MV-4-11 (cell line): ENCODE measurements at places on chromosomes 1 and 21.
A peak's percentile ranks its signal among the peaks of the same experiment; 100 is the strongest.

DNA sequence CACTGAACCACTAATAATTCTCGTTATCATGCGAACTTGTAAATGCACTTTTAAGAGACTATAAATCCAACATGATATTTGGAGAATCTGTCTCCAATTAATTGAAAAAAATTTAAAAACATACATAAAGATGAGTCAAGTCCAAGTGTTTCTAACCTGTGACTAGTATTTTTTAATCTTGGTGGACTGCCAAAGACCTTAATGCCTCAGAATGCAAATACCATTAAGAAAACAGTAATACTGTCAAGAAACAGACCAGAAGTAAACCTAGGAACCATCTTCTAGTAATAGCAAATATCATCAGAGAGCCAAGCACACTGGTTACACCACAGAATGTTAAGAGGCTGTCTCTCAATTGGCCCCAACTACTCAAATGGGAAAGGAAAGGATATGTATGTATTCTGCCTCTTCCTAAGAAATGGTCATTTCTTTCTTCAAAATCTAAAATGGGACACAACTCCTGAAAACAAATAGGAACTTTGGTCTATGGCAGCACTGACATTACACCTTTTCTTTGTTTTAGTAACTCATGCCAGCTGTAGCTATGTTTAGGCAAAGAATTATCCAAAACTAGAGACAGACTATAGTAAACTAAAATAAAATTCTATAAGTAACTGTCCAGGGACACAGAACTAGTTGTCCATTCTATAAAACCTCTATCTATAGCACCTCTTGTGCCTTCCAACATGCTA, 15.8 kb downstream of the SCYL3 start:
- DNase-seq = no peak

DNA sequence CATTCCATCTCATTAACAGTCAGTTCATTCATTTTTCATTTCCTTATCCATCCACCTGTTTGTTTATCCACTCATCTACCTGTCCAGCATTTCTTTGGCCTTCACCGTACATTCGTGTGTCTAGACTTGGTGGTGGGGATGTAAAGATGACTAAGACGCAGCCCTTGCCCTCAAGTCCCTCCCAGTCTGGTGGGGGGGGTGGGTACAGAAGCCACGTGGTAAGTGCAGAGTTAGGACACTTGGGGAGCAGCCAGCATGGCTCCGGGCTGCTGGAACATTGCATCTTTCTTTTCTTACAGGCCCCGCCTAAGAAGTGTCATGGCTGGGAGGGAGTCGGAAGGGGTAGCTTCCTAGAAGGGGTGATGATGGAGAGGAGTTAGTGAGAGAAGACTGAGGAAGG, 17.2 kb downstream of the KIF26B start:
- DNase-seq = no peak

DNA sequence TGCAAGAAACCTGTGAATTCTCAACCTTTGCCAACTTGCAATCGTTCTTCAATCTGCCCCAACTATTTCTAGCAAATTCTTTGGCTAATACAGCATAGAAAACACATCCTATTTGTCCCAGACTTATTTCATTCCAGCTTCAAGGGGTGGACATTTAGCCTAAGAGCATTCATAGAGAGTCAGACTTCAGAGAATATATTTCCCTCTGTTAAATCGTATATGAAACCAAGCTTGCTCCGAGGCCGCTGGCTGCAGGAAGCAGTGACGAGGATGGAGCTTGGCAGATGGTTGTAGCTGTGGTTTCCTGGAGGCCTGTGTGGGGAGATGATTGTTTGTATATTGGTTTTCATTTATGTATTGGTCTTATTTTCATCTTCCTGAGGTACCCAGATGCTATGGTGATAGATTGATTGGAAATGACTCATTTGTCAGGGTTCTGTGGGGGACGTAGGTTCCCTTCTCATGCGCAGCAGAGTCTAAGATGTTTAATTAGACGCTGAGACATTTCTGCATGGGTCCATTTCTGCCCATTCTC, 26.1 kb downstream of the MAN1C1 start:
- DNase-seq = peak; percentile 87

- DNase-seq = no peak
Observed at GRCh38 chr1:236568285-236568894, 35.9 kb downstream of the HEATR1 start.

DNA sequence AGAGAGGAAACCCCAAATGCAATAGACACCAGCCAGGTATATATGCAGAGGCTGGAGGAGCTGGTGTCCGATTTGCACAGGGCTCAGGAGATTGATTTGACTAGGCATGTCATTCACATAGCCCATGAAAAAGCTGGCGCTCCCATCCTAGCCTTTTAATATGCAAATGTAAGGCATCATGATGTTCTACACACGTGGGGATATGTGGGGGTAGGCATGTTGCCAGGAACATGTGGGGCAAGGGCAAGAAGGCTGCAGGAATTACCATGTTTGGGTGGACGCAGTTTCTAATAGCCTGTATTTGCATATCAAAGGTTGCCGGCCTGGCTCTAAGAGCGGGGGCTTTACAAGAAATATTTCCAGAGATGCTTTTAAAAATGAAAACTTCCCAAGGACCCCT, 11.7 kb upstream of the SH3GLB1 start:
- no peak for DNase-seq

DNA sequence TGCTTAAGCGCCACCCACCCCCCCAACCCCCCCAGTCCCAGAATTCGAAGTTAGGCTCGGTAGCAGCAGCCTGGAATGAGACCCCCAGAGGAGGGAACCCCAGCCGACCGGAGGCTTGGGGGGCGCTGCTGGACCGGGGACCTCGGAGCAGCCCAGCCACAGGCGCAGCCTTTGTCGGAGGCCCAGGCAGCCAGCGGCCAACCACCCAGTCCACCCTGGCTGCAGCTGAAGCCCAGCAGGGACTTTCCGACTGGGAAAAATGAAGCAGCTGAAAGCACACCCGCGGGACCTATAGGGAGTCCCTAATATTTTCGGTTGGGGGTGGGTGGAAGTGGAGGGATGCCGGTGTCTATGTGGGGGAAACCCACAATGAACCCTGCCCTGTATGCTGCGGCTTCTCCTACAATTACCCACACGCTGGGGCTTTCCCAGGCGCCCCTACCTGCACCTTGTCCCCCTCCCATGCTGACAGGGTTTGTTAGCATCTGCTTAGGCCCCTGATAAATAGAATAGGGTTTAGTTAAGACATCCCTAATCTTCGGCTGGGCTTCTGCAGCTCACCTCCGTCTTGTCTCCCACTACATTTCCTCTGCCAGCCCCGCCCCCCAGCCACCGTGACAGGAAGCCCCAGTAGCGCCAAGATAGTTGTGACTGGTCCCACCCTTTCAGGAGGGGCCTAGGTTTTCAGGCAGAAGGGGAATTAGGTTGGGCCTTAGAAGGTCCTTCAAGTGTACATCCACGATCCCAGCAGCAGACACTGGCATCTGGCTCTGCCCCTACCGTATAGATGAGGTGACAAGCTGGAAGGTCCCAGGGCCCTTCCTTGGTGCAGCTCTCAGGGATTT, 838 bp downstream of the CCDC28B start:
- DNase-seq = peak; percentile 23

DNA sequence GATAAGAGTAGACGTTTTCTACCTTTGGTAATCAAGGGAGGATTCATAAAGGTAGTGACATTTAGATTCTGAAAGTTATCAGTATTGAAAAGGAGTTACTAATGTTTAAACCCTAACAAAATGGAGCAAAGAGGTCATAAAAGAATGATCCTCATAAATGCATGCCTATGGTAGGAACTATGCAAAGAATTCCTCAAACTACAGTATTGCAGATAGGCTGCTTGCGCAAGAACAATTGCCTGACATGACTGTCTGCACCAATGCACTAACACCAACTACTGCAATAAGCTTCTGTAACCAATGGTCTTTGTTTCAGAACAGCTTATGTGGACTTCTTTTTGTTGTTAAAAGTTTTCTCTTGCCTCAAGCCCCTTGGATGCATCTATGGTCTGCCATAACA, 597.3 kb upstream of the ADGRL4 start:
- DNase-seq = peak; percentile 40

DNA sequence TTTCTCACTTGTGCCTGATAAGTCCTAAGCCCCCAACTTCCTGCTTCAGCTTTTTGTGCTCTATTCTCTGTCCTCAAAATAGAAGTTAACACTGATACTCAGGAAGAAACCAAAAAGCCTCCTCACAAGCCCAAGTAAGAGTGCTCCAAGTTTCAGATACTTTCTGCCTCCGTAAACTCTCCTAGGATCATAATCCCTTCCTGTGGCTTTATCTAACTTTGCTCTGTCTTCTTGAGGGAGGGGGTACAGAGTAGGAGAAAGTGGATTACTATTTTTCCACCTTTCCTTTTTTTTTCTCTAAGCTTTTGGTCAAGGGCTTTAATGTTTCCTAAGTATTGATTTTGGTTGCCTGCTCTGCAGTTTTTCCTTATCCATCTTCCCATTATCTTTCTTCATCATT, 54.6 kb downstream of the DPH5 start:
- no peak for DNase-seq
